Cortex of kidney (tissue), 1 donor: ENCODE measurements at places on chromosomes 11 and 22.

- DNase-seq, result no peak
Observed at GRCh38 chr22:47009304-47010101, 247.1 kb downstream of the TBC1D22A start.

- no peak for DNase-seq
Observed at GRCh38 chr11:17974246-17974645, 38.6 kb downstream of the SERGEF start.

GRCh38 chr11:23520226-23520960 is 660.1 kb upstream of the CCDC179 start:
- no peak for DNase-seq

DNA sequence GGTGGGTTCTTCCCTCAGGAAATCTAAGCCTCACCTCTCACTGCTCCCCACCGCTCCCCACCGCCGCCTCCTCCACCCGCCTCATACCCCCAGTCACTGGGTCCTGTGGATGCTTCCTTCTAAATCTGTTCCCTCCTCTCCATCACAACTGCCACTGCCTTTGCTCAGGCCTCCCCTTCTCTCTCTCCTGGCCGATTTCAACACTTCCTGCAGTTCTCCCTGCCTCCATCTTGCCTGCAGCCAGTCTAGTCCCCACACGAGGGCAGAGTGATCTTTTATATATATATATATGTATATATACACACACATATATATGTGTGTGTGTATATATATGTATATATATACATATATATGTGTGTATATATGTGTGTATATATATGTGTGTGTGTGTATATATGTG is 27.8 kb downstream of the CREB3L1 start:
- no peak for DNase-seq

DNA sequence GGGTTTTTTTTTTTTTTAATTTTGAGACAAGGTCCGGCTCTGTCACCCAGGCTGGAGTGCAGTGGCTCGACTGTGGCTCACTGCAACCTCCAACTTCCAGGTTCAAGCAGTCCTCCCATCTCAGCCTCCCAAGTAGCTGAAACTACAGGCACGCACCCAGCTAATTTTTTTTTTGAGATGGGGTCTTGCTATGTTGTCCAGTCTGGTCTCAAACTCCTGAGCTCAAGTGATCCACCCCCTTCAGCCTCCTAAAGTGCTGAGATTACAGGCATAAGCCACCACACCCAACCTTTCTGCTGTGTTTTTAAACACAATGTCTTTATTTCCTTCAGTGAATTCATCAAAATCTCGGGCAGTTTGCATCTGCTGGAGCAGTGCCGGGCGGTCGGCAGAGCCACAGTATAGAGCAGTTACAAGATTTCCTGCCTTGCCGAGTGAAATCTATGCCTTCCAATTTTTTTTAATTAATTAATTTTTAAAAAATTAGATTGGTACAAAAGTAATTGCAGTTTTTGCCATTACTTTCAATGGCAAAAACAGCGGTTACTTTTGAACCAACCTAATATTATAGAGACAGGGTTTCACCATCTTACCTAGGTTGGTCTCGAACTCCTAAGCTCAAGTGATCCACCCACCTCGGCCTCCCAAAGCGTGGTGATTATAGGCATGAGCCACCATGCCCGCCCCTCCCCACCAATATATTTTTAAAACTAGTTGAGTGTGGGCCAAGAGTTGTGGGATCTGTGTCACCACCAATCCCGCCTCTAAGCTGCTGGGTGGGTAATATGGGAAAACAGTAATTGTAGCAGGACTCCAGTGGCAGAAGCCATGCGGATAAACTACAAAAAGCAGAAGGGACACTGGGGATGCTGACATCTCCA is 2.7 kb upstream of the ACY3 start:
- DNase-seq, result no peak

GRCh38 chr11:79485694-79486093 is 44.9 kb upstream of the TENM4 start:
- no peak for DNase-seq

DNA sequence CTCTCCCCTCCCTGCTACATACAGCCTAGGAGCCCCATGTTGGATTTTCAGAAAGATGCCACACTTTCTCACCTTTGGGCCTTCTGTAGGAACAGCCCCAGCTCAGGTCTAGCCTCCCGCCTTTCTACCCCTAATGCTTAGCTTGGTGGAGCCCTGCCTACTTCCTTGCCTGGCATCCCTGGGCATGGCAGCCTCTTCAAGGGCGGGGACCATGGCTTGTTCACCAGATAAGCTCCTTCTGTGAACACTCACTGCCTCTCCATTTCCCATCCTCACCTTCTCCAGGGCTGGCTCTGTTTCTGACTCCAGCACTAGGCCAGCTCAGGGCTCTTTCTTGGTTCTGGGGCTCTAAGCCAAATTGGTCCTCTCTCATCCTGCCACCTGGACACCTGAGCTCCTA is 1.4 kb downstream of the SEPTIN3 start:
- DNase-seq, result no peak

DNA sequence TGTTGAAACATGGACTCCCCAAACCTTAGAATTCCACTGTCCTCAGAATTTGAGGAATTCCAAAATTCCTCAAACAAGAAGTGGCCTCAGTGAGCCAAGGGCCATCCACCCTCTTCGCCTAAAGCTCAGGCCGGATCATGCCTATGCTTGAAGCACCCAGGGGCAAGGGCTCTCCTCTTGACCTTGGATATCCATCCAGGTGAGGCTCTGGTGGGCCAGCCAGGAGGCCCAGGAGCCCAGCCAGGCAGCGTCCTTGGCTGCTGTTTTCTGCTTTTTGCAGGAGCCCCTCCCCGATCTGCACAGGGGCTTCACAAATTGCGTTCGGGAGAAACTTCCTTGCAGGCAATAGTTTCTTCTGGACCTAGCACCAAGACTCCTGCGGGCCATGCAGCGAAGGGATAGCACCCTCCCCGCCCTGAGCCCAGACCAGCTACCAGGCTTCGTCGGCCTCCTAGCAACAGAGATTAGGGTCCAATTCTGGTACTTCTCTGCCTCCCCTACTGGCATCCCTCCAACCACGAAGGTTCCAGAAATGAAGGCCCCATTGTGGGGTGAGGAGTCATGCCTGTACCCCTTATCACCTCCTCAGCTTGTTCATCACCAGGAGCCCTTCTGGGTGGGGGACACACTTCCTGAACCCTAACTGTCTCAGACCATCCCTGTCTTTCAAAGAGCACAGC is 2.0 kb downstream of the PHLDA2 start:
- DNase-seq, result no peak
